ENCODE measurements at places on chromosomes 12 and 14.

- no peak for DNase-seq
Observed at GRCh38 chr14:21537090-21537424, 10.9 kb upstream of the SALL2 start.

GRCh38 chr12:111570084-111570961, 28.8 kb downstream of the ATXN2 start:
- no peak for DNase-seq

DNA sequence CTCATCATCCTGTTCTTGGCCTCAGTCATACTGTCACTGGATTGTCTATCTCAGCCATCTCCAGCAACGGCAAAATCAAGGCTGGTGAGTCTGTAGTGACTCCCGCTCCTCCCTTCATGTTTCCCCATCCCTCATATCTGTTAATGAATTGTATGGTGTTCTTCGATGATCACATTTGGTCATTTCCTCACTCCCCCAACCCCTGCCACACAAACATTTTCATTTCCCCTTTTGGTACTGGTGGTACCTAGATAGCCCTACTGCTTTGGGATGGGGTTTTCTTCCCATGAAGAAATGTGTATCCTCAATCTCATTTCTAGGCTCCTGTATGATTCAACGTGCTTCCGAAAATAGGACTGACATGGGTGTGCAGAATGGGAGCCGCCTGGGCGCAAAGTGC, 2.7 kb upstream of the KLHL33 start:
- no peak for DNase-seq

DNA sequence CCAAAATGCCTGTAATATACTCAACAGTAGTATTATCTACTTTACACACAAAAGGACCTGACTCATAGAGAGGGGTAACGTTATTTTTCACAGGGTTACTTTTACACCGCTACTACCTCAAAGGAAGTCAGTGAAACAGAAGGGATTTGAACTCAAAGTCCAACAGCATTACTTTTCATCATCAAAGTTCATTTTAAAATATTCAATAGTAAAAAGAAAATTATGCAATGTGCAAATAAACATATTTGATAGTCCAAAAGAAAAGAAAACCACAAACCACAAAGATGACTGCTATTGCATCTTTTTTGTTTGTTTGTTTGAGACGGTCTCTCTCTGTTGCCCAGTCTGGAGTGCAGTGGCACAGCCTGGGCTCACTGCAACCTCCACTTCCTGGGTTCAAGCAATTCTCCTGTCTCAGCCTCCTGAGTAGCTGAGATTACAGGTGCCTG, 15.5 kb downstream of the KIF21A start:
- DNase-seq = no peak

- DNase-seq = no peak
Observed at GRCh38 chr12:80413462-80413861, 30.6 kb upstream of the PTPRQ start.

DNA sequence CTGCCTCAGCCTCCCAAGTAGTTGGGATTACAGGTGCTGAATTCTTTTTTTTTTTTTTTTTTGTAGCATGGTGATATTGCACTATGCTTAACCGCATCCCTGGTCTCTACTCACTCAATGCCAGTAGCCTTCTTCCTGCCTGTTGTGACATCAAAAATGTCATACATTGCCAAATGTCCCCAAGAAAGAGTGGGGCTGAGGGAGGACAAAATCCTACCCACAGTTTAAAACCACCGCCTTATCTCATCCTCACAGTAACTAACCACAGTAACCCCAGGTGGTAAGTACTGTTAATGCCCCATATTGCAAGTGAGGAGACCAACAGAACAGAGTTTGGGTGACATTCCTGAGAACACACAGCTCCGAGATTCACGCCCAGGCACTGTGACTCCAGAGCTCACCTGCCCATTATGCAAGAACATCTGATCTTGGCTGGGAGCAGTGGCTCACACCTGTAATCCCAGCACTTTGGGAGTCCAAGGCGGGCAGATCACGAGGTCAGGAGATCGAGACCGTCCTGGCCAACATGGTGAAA, 19.6 kb downstream of the MORN3 start:
- peak; percentile 57 for DNase-seq

DNA sequence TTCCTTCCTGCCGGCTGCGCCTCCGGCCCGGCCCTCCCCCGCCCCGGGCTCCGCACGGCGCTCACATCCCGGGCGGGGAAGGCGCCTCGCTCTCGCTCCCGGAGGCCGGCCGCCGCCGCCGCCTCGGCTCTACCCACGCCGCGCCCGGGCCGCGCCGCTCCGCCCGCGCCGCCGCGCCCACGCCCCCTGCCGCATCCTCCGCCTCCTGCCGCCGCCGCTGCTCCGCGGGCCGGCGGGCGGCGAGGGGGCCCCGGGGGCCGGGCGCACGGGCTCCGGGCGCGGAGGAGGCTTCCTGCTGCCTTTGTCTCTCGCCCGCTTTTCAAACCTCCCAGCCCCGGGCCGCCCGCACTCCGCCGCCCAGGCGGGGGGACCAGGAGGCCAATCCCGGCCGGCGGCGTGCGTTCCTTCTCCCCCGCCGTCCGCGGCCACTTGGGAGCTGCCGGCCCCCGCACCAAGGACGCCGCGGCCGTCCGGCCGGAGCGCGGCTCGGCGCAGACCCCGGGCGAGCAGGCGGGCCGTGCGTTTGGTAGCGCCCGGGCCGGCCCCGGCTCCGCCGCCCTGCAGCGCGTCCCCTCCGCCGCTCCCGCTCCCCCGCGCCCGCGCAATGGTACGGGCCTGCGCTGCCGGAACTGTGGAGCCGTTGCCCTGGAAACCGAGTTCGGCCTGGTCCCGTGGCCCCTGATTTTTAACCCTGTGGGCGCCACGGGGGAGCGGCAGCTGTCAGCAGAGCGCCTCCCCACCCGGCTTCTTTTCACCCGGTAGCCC, at the start of gene FBXL14:
Gene FBXL14 (minus strand): TSS at position 321 of the 765 bp plus-strand sequence. CDS start 515 bp downstream, outside the sequence.
- DNase-seq = peak; percentile 94

DNA sequence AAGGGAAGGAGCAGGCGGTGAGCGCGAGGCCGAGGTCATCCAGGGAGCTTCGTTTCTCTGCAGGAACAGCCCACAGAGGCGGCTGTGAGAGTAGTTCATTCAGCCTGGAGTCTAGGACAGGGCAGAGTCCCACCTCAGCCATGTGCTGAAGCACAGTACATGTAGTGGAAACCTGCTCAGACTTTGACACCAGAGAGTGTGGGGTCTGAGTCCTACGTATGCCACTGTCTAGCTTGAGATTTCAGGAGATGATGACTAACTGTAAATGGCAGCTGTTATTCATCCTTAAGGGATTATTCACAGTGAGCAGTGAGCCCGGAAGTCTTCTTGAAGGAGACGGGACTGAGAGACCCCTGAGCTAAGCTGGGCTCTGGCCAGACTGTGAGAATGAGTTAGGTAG, 938 bp upstream of the SLC6A13 start:
- DNase-seq = no peak

DNA sequence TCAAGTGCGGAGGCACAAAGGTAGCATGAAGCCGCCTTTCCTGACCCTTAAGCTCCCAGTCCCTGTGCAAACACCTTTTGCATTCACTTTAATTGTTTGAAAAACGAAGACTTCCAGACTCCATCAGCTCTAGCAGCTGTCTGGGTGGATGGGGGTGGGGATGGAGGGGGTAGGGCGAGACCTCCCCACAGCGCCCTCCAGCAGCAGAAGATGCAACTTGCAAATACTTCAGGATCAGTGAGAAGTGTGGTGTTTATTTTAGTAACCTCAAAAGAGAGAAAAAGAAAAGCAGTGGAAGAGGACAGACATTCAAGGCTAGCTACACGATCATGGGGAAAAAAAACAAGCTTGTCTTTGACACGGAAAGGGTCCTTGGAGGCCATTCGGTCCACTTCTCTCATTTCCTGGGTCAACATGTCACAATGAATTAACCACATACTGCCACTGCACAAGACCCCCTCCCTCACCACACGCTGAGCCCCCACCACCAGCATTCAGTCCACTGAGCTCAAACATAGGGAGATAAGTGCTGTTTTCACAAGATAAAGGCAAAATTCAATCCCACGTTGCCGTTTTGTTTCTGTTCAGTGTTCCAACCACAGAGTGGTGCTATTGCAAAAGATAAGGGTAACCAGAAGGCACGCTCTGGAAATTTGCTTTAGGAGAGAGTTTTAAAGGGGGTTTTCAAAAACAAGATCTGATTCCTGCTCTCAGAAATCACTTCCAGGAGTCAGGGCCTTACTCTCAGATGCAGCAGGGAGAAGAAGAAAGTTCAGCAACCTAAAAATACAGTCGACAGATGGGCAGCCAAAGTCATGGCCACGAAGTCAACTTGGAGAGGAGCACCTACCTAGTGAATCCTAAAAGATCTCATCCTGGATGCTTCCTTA, 3.3 kb upstream of the NTF3 start:
- no peak for DNase-seq

GRCh38 chr12:31835276-31835882, 106.6 kb upstream of the AMN1 start:
- DNase-seq = no peak

DNA sequence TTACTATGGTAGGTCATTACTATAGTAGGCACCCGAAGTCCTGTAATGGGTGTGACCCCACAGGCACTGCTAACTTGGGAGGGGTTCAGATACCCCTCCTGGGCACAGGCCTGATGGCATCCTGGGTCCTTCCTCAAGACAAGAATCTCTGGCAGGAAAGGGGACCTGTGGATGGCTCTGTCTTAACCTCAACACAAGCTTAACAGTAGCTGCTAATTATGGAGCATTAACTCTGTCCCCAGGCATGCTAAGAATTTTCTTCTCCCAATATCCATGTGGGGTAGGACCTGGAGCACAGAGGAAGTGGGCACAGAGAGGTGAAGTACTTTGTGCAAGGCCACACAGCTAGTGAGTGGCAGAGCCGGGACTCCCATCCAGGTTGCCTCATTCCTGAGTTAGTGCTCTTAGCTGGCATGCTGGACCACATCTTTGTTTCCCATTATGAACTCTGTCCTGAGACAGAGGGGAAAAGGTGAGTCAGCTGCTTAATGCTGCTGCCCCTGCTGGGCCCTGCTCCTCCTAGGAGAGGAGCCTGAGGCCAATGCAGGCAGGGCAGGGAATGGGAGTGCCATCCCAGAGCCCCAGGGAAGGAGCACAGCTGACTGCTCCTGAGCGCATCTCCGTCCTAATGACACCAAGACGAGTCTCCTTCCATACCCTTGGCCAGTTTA, 32.1 kb downstream of the GALNT16 start:
- DNase-seq = no peak

DNA sequence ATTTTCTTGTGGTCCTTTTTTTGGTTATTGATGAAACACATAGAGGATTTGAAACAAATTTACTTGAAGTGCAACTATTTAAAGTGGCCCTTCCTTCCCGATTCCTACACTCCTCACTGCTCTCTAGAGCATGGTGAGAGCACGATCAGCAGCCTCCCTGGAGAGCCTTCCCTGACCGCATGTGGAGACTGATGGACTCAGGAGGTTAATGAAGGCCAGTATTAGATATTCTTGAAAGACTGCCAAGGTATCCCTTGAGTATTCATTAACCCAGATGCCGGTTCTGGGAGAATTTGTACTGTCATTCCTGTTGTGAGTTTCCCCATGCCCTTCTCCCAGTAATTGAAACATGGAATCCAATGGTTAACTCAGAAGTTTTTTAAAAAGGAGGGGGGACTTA, 102.8 kb upstream of the FGD4 start:
- no peak for DNase-seq

DNA sequence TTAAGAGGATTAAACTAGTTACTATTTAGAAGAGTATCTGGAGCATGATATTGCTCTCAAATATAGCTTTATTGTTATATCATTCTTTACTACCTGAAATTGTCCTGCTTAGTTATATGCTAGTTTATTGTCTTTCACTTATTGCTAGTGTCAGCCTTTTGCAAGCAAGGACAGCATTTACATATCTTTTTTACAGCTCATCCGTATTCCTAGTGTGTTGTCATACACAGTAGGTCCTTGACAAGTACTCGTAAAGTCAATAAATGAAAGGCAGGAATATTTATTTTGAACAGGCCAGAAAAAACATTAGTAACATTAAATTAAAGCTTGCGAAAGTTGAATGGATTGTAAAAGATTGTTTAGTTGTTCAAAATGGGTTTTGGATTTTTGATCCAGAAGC, 35.0 kb downstream of the CRADD start:
- no peak for DNase-seq
